ENCODE measurements at places on chromosomes 1 and 21. TPM values are rescaled to one million over a fixed set of nuclear protein-coding genes. Genes with fewer than 3 reads are reported as not detected.

GRCh38 chr1:109243221-109243620 lies 6.1 kb upstream of the CELSR2 start:
- DNase-seq = no peak

DNA sequence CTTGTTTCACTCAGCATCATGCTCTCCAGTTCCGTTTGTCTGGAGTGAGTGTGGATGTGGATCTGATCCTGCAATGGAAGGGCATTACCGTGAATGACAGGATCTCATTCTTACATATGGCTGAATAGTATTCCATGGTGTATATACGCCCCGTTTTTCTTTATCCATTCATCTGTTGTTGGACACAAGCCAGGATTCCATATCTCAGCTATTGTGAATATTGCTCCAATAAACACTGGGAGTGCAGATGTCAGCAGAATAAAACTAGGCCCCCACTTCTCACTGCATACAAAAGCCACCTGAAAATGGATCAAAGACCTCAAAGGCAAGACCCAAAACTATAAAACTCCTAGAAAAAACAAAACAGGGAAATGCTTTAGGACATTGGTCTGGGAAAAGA lies 120.3 kb upstream of the TMPRSS2 start:
- DNase-seq = no peak

DNA sequence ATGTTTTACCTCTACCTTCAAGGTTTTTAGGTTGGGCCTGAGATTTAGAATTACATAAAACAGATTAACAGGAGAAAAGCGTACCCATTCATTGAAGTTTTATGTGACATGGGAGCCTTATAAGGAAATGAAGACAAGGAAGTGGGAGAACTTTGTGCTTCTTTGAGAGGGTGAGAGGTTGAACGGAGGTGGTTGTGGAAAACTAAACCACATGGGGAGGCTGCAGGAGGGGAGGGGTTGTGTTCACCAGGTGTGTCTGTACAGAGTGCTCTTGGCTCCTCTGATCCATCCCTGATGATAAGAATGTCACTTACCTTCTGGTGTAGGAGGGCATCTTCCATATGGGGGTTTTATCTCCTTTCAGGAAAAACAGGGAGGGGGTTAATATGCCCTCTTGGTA lies 2.7 kb downstream of the SLX9 start:
- no peak for DNase-seq

GRCh38 chr1:29235955-29236711 lies at the start of gene PTPRU:
Gene PTPRU (plus strand): TSS chr1:29236522. CDS start chr1:29236645, 123 bp downstream.
- peak; percentile 75 for DNase-seq

DNA sequence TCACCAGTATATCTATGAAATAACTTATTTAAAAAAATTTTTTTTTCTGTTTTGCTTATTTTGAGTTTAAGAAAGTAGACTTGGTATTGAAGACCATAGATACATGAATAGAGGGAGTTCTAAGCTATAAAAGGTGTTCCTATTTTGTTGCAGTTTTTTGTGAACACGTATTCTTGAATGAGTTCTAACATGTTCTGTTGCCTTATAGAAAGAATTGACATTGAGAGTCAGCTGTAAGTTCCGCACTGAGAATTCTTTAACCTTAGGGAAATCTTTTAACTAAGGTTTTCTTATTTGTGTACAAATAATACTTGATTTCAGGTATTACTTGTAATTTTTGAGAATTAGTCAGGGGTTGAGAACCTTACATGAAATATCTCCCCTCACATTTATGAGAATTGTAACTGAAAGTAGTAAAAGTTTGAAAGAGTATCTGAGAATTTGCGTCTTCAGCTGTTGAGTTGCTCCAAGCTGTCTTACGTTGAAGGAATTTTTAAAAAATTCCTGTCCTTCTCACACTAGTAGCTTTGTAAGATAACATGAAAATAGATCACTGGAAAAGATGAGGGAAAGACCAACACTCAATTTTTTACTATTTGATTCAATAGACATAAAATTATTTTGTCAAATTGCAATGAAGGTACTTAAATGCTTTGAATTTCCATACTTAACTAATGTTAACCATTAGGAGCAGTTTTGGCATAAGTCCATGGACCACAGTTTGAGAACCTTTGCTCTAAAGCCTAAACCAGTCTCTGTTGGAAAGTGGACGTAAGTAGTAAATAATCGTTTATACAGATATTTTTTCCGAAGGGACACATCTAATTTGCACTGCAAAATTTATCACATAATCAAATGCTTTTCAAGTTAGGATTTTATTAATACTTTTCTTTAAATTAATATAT lies 3.8 kb downstream of the DR1 start:
- DNase-seq = no peak

DNA sequence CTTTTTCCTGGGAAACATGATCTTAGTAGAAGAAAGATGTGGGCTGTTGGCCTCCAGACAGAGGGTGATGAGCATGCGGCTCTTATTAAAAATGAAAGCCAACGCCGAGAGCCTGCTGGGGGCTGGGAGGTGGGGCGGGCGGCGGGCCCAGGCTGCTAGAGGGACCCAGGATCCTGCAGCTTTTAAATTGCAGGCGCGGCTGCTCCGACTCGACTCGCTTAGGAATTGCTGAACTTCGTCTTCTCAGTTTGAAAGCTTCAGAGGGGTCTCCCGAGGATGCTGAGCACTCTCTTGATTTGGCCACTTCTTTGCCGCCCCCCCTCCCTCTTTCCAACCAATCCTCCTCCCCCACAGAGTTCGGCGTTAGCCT lies 1.2 kb downstream of the AGPAT3 start:
- DNase-seq = no peak

Gene AGT
- 152 TPM for total RNA-seq

DNA sequence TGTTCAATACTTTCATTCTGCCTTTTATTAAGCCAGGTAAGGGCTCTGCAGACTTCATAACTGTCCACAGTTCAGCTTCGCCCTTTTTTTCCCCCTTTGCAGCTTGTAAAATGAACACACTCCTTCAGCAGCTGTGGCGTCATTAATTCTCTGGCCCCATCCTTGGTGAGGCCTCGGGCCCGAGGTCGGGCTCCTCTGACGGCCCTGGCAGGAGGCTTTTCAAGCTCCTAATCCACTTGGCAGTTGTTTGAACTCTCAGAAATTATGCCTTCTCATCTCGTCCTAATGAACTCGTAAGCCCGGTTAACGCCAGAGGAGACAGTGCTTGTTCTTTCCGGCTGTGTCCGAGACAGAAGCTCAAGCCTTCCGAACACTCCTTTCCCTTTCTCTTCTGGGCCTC lies 18.1 kb upstream of the EPHA8 start:
- DNase-seq = no peak
